ENCODE measurements at places on chromosomes 6 and 20.

- no peaks in the 10 kb centered on the region for H3K27me3 ChIP-seq
- peaks cover 4% of the 10 kb centered on the region for H3K36me3 ChIP-seq
- no peak overlapping the region for H3K4me3 ChIP-seq
Measured at GRCh38 chr6:16592223-16592911, 168.9 kb downstream of the ATXN1 start.

GRCh38 chr6:132161283-132161682 is 210.1 kb upstream of the CCN2 start:
- H3K27me3 ChIP-seq = no peaks in the 10 kb centered on the region
- H3K4me3 ChIP-seq = no peak overlapping the region
- H3K4me1 ChIP-seq = no peaks in the 10 kb centered on the region
- H3K27ac ChIP-seq = no peak overlapping the region

DNA sequence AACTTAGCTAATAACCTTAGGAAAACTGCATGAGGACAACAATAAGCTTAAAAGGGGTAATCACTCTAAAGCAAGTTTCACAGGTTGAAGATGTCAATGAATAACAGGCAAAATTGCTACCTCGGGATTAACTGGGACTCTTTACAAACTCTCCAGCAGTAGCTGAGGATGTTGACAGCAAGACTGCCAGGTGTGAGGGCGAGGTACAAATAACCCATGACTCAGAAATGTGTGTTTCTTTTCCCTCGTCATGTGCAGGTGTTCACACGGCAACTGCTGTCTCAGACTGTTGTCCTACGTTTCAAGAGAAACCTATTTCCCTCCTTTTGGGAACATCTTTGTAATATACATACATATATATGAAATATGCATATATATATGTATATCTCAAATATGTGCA is 15.9 kb downstream of the BCAS1 start:
- no peak overlapping the region for H3K4me3 ChIP-seq
- no peak overlapping the region for H3K27ac ChIP-seq
- H3K4me1 ChIP-seq = no peaks in the 10 kb centered on the region
- no peak for DNase-seq
- H3K36me3 ChIP-seq = no peaks in the 10 kb centered on the region

DNA sequence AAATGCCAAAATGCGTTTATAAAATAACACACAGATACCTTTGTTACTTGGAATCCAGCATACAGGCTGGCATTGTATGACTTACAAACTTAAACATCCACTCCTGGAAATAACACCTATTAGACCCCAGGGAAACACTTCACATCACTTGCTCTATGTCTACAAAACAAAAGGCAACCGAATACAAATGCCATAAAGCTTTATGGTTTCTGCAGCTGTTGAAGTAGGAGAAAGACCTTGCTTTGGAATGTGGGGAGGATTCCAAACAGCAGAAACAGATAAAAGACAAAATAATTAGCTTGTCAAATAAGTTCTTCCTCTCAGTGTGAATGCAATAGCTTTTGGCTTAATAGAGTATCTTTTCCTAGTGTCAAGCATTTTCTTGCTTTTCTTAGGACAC is 9.8 kb upstream of the AMD1 start:
- H3K27ac ChIP-seq = no peak overlapping the region
- no peak for DNase-seq
- H3K36me3 ChIP-seq = peaks cover 4% of the 10 kb centered on the region
- no peaks in the 10 kb centered on the region for H3K27me3 ChIP-seq
- no peaks in the 10 kb centered on the region for H3K4me1 ChIP-seq
- H3K4me3 ChIP-seq = no peak overlapping the region

- H3K36me3 ChIP-seq = no peaks in the 10 kb centered on the region
- DNase-seq = no peak
- H3K4me3 ChIP-seq = no peak overlapping the region
- H3K27me3 ChIP-seq = peaks cover 10% of the 10 kb centered on the region
- H3K4me1 ChIP-seq = no peaks in the 10 kb centered on the region
Measured at GRCh38 chr6:134026597-134026996, 25.8 kb downstream of the SLC2A12 start.

DNA sequence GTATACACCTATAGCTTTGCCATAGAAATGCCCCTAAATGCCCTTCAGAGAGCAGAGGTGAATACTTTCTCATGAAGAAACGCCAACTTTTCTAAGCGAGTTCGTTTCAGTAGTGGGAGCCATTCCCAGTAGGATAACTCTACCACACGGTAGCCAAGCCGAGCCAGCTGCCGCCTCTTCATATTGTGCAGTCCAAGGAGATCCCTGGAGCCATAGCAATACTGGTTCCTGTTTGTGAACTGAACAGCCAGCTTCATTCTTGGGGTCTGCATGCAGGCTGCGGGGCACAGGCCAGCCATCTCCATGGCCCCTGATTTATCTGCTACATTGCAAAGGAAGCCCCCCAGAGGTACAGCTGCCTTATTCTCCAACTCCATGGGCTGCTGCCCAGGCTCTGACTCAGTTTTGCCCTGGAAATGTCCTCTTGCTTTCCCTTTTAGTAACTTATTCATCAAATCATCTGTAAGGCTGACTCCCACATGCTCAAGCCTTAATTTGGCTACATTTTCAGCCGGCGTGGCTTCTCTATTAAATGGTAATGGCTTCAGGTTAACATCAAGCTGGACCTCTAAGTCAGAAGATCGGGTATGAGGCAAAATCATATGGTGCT is 12.8 kb downstream of the FASTKD5 start:
- no peak overlapping the region for H3K4me3 ChIP-seq
- peaks cover 52% of the 10 kb centered on the region for H3K36me3 ChIP-seq
- peak overlapping the region; percentile 17 for H3K27ac ChIP-seq
- no peaks in the 10 kb centered on the region for H3K27me3 ChIP-seq

- no peaks in the 10 kb centered on the region for H3K4me1 ChIP-seq
- no peaks in the 10 kb centered on the region for H3K36me3 ChIP-seq
- no peaks in the 10 kb centered on the region for H3K27me3 ChIP-seq
- no peak for DNase-seq
- H3K4me3 ChIP-seq = no peak overlapping the region
Measured at GRCh38 chr6:93580446-93580845, 161.1 kb upstream of the EPHA7 start.

GRCh38 chr6:111353912-111354462 is 129.0 kb downstream of the REV3L start:
- H3K27ac ChIP-seq = no peak overlapping the region
- no peak overlapping the region for H3K4me3 ChIP-seq
- peaks cover 52% of the 10 kb centered on the region for H3K36me3 ChIP-seq
- H3K4me1 ChIP-seq = no peaks in the 10 kb centered on the region
- DNase-seq = no peak

- peaks cover 61% of the 10 kb centered on the region for H3K27me3 ChIP-seq
- H3K36me3 ChIP-seq = peaks cover 5% of the 10 kb centered on the region
- H3K4me1 ChIP-seq = peaks cover 38% of the 10 kb centered on the region
- DNase-seq = no peak
- H3K4me3 ChIP-seq = peak overlapping the region; percentile 86
Measured at GRCh38 chr6:85451565-85452306, 1.9 kb downstream of the NT5E start.

GRCh38 chr6:161363286-161363685 is 89.4 kb upstream of the AGPAT4 start:
- H3K27ac ChIP-seq = no peak overlapping the region
- peaks cover 10% of the 10 kb centered on the region for H3K27me3 ChIP-seq
- H3K4me1 ChIP-seq = no peaks in the 10 kb centered on the region
- no peak for DNase-seq
- H3K36me3 ChIP-seq = no peaks in the 10 kb centered on the region
- no peak overlapping the region for H3K4me3 ChIP-seq

DNA sequence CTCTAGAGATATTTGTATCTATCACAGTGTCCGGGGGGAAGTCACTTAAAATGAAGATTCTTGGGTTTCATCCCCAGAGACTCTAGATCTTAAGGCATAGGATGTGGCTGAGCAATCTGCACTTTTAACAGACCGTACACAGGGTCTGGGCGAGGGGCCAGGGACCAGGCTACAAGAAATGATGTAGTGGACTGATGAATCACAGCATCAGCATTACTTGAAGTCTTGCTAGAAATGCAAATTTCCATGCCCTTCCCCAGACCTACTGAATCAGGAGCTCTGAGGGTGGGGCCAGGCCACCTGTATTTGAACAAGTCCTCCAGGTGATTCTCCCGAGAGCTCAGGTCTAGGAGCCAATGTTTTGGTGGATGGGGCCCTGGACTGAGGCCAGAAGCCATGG is 168.4 kb downstream of the DOK5 start:
- H3K4me1 ChIP-seq = no peaks in the 10 kb centered on the region
- no peak overlapping the region for H3K4me3 ChIP-seq
- H3K27me3 ChIP-seq = peaks cover 26% of the 10 kb centered on the region
- H3K36me3 ChIP-seq = no peaks in the 10 kb centered on the region
- no peak overlapping the region for H3K27ac ChIP-seq
- no peak for DNase-seq

GRCh38 chr6:37145443-37145842 is 24.5 kb upstream of the PIM1 start:
- H3K27me3 ChIP-seq = peaks cover 8% of the 10 kb centered on the region
- H3K36me3 ChIP-seq = no peaks in the 10 kb centered on the region
- no peak overlapping the region for H3K27ac ChIP-seq
- peaks cover 12% of the 10 kb centered on the region for H3K4me1 ChIP-seq

DNA sequence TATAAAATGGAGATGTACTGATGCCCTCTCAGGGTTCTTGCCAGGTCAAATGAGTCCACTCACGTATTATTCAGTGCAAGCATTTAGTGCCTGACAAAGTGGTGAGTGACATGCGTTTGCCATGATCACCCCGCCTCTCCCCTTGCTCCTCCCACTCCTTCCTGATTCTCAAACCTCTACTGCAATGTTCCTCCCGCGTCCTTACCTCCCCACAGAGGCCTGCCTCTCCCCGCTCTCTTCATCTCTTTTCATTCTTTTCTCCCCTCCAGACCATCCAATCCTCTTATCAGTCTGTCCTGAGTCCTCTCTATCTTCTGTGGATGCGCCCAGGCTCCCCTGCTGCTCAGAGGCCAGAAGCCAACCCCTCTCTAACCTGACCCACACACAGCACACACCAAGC is 40.7 kb downstream of the KCNK5 start:
- peaks cover 6% of the 10 kb centered on the region for H3K4me1 ChIP-seq
- peak overlapping the region; percentile 8 for H3K27ac ChIP-seq
- H3K36me3 ChIP-seq = peaks cover 4% of the 10 kb centered on the region
- H3K4me3 ChIP-seq = no peak overlapping the region

GRCh38 chr20:37649017-37649416 is 44.8 kb upstream of the CTNNBL1 start:
- H3K27me3 ChIP-seq = peaks cover 74% of the 10 kb centered on the region
- H3K27ac ChIP-seq = no peak overlapping the region
- H3K4me3 ChIP-seq = no peak overlapping the region

DNA sequence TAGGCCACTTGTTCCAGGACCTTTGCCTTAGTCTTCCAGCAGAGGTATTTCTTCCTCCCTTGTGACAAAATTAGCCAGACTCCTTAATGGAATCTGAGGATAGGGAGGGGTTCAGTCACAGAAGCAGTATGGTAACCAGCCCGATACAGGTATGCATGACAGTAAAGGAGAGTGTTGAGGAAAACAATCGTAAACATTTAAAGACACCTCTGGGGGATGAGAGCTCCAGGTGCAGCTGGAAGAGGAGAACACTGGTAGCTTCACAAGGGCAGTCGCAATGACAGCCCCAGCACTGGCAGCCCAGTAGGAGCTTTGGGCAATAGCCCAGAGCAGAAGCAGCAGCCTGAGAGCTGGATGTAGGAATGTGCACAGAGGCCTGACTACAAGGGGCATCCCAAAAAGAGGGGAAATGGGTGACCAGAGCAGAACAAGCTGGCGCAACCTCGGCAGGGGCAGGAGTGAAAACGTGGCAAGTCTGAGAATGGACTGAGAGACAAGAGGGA is 344.9 kb upstream of the JAG1 start:
- H3K4me1 ChIP-seq = no peaks in the 10 kb centered on the region
- no peak for DNase-seq
- no peaks in the 10 kb centered on the region for H3K36me3 ChIP-seq
- H3K27ac ChIP-seq = no peak overlapping the region
- H3K27me3 ChIP-seq = no peaks in the 10 kb centered on the region

DNA sequence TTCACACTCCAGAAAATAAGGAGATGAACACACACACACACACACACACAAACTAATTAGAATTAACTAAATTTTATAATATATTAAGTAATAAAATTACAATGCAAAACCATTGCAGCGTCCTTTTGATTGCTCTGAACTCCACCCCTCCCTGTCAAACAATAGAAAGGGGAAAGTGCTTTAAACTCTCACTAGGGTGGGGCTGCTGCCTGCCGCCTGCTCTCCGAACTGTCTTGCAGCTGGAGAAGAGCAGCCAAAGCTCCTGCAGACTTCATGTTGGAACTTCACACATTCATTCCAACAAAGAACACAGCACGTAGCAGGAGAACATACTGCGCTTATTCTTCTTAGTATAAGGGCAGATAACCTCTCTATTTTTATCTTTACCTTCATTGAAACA is 83.2 kb downstream of the GCLC start:
- no peak overlapping the region for H3K4me3 ChIP-seq
- H3K4me1 ChIP-seq = no peaks in the 10 kb centered on the region
- no peak for DNase-seq
- H3K36me3 ChIP-seq = no peaks in the 10 kb centered on the region

DNA sequence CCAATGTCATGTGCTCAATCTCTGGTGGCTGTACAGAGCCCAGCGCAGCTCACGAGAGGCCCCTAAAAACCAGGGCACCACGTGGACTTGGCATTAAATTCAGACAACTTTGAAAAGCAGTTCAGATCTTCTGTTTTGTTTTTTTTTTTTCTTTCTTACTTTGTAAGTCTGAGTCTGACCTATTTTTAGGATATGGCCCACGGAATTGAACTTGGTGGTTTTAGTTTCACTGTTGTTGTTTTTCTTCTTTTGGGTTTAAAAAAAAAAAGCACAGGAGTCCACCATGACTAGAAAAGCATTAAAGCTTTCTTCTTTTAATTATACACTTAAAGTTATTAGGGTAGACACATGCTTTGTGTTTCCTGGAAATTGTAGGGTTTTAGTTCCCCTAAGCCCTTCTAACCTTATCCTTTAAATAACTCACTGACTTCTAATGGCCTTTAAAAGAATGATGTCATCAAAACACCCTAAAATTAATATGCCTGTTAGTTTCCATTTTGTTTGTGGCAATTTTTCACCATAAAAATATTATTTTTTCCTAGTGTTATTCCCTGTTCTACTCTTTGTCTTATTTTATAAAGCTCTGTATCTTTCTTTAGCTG is 48.5 kb upstream of the CCN2 start:
- no peaks in the 10 kb centered on the region for H3K36me3 ChIP-seq
- H3K27me3 ChIP-seq = peaks cover 19% of the 10 kb centered on the region
- H3K4me3 ChIP-seq = no peak overlapping the region

DNA sequence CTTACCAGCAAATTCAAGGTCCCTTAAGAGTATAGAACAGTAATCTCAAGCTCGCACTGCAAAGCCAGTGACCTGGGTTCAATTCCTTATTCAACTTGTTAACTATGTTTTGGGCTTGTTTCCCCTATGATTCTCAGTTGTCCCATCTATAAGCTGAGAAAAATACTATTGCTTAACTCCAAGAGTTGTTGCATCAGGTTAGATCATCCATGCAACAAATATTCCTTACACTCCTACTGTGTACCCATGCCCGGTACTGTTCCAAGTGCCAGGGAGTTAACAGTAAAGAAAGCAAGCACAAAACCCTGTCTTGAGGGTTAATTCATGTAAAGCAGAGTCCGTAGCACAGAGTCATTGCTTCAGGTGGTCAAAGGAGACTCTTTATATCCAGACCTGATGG is 247.3 kb downstream of the MAFB start:
- H3K4me3 ChIP-seq = no peak overlapping the region
- H3K36me3 ChIP-seq = no peaks in the 10 kb centered on the region
- no peak for DNase-seq
- peaks cover 10% of the 10 kb centered on the region for H3K27me3 ChIP-seq
- H3K4me1 ChIP-seq = no peaks in the 10 kb centered on the region

All from effector memory CD8-positive, alpha-beta T cell (primary cell).